ENCODE measurements at places on chromosomes 1 and 21.

DNA sequence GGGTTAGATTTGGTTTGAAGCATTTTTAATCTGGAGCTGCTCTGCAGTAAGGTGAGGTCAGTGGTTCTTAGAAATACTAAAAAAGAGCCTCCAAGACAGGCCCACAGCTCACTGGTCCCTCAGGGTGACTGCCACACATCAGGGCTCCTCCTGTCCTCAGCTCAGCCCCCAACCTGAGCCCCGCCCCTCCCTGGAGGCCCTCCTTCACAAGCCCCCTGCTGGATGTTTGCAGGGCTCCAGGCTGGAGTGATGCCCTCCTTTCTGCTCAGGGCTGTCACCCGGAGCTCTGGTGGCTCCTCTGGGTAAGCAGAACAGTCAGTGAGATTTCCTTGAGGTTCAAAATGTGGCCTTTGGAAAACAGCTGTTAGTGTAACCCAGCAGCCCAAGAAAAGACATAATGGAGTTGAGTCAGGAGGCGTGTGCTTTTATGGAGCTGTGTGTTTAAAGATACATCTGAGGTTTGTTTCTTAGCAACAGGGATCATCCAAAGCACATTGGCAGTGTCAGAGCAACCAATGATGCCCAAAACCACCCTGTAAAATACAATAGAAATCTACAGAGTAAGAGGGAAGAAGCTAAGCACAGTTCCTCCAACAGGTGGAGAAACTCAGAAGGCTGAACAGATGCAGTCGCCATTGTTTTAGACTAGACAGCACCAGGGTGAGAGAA lies 21.4 kb downstream of the STUM start:
- DNase-seq, result no peak

DNA sequence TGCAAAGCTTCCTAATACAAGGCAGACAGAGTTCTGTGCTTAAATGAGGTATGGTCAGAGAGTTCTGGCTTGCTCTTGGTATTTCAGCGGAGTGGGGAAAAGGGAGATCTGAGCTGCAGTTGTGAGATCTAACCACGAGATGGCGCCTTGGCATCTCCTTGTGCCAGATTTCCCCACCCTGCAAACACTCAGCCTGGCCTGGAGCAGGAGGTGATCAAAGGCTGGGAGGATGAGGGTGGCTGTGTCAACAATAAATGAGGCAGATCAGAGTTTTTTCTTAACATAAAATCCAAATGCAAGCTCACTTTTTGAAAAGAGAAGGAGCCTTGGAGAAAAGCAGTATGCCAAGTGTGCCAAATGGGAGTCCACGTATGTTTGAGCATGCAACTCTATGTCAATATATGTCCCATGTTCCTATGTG lies 4.1 kb upstream of the TFAP2E start:
- DNase-seq, result peak; percentile 64

DNA sequence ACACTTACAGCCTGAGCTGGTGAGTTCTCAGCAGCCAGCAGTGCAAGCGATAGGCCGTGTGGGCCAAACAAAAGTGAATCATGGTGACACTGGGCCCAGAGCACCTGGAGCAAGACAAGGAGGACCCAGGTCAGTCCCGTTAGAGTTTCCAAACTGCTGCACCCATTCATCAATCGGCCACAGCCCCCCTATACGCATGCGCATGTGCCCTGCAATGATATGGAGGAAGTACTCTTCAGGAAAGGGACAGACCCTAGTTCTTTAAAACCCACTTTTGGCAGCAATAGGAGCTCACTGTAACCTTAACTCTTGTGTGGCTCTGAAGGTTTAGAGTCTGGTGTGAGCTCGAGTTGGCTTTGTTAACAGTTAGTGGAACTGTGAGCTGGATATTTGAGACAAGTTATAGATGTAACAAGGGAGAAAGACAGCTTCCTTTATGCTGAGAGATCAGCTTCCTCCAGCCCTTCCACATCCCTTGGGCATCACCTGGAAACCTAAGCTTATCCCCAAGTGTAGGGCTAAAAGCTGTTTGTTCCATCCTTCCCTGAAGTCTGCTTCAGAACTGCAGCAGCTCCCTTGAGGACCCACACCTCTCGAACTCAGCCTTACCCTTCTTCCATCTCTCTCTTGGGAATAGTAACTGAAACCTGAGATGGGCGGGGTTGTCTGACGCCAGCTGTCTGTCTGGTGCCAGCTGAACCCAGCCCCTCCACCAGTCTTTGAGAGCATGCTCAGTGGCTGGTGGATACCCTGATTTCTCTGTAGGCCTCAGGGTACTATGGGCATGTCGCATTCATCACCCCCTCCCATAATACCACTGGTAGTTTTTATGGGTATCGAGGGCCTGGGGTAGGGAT lies 17.7 kb downstream of the NMNAT1 start:
- no peak for DNase-seq

- DNase-seq, result no peak
Observed at GRCh38 chr21:39029900-39030884, 153.1 kb downstream of the PSMG1 start.

GRCh38 chr1:15762546-15762945 lies 4.0 kb downstream of the FBLIM1 start:
- no peak for DNase-seq

DNA sequence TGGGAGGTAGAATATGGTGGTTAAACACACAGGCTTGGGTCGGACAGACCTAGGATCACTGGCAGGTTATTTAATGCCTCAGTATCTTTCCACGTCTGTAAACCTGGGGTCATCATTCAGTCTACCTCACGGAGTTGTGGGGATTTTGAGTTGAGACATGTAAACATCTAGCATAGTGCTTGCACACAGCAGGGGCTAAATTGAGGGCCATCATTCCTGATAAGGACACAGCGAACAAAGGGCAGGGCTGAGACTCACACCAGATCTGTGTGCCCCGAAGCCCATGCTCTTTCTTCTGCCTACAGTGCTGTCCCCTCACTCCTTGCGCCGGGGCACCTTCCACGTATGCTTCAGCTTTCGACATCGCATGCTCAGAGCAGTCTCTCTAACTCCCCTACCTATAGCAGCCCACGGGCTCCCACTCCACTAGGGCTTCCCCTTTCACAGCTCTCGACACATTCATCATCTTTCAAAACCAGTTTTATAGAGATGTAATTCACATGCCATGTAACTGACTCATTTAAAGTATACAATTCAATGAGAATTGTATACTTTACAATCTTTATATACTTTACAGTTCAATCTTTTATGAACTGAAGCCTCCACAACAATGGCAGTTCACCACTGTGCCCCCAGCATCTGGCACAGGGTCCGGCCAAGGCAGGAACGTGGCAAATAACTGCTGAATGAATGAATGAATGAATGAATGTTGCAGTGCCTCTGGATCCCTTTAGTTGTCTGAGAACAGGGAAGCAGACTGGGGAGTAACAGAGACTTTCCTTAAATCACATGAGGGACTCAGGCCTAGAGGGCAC lies 48.0 kb downstream of the GPR161 start:
- no peak for DNase-seq

DNA sequence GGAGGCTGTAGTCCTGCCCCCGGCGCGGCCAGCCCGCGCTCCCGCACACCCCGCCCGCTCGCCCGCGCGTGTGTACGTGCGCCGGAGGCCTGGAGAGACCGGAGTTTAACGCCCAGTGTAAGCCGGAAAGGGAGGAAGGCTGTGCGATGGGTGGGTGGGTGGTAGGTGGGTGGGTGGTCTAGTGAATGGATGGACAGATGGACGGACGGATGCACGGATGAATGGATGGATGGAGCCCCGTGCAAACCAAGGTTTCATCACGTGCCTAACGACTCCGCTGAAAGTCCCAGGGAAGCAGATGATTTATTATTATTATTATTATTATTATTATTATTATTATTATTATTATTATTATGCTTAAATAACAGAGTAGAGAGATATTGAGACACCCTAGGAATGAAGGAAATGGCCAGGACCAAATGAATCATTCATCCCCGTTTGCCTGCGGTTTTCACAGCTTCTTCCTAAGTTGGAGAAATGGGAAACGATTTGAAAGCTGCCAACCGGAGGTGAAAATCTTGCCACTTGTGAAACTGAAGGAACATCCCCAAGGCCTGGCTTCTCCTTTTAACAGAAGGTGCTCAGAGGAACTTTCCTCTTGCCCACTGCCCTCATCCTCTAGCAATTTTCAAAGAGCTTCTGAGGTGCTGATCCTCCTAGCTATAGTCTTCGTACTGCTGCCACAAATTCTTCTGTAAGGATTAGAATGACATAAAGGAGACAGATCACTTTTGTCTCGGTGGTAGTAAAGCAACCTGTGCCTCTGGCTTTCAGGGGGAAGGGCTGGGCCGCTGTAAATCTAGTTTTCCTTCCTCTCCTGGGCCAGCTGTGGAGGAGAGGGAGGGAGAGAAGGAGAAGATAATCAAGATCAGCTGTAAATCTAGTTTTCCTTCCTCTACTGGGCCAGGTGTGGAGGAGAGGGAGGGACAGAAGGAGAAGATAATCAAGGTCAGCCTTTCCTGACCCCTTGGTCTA lies 648 bp upstream of the RGS7 start:
- no peak for DNase-seq

DNA sequence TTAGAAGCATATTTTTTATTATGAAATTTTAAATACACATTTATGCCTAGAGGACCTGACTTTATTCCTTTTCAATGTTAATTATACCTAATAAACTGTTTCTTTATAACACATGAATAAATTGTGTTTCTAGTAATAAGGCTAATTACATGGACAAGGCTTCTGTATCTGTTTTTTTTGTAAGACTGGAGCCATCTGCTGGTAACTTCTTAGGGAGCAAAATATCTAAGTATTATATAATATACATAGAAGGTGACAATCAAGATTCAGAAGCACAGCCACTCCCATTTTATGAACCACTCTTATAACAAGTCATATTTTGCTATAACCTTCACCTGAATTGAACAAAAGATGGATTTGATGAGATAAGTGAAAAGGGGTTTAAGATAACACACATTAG lies 84.2 kb downstream of the LBR start:
- DNase-seq, result no peak

Measured in amniotic stem cell (primary cell).